ENCODE measurements at places on chromosomes 7 and 10. TPM values are rescaled to one million over a fixed set of nuclear protein-coding genes. Genes with fewer than 3 reads are reported as not detected.

The PPP1R3A gene
- total RNA-seq, result not detected

The LIPM gene
- not detected for total RNA-seq

The CNNM1 gene
- not detected for total RNA-seq

The FAM20C gene
- 8.2 TPM for total RNA-seq

The SUGCT gene
- total RNA-seq, result 1.1 TPM

The RASSF4 gene
- 9.4 TPM for total RNA-seq

The CFAP43 gene
- total RNA-seq, result under 0.01 TPM

The CCL24 gene
- not detected for total RNA-seq

The MMP21 gene
- total RNA-seq, result not detected

The RINT1 gene
- total RNA-seq, result 12.7 TPM
